Activated CD4-positive, alpha-beta T cell treated with anti-CD3 and anti-CD28 coated beads, Interleukin-2, amount 50 U/mL, for 1 hour (primary cell): ENCODE measurements at places on chromosomes 1 and 21.

DNA sequence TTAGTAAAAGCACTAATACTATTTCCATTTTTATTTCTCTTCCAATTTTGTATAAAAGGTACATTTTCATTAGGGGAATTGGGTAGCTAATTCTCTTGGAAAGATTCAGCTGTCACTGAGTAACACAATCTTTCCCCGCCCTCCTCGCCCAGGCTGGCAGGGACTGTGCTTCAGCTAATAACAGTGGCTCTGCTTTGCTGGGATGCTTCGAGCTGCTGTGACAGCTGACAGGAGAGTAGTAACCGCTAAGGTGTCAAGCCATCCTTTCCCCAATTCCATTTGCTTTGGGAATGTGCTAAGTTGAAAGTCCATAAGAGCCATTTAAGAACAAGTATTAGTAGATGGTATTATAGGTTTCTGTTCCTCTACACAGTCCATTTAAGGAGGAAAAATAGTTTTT is 106.7 kb upstream of the NRIP1 start:
- no peak for DNase-seq

- DNase-seq, result no peak
Observed at GRCh38 chr1:162136760-162137159, 67.3 kb downstream of the NOS1AP start.

DNA sequence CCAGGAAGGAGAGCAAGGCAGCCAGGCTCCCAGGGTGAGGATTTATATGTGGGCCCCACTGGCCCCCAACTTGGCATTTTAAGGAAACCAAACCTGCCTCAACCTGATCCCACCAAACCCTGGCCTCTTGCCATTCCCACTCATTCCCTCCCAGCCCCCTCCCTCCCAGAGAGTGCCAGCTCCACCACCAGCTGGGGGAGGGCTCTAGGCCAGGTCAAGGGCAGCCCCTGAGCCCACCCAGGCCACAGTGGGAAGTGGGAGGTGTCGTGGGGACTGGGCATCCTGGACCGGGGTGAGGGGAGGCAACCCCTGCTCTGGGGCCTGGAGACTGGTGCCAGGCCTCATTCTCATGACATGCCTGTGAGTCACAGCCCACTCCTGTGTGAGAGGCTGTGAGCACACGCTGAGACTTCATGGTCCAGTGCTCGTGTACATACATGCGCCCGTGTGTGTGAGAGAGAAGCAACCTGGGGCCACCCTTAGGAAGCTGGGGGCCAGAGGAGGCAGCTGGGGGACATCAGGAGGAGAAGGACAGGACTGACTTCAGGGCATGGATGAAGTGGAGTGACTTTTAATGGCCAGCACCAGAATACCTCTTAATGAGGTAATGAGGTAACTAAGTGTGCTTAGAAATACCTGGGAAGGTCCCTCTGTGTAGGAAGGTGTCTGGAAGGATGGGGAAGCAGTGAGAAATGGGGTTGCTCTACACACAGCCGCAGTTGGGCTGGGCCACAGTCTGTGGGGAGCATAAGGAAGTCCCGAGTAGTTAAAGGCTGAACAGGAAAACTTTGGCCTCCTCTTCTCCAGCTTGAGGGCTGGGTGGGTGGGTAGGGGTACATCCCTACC is at the start of gene S100A2:
S100A2 (minus strand) TSS at position 316 of the 846 bp plus-strand sequence. CDS start 1,967 bp downstream, outside the sequence.
- peak; percentile 23 for DNase-seq

GRCh38 chr1:89779151-89779940 is 41.5 kb upstream of the LRRC8D start:
- DNase-seq, result no peak

- DNase-seq, result no peak
Observed at GRCh38 chr1:20361401-20361800, 70.7 kb downstream of the VWA5B1 start.

- no peak for DNase-seq
Observed at GRCh38 chr1:181905944-181906597, 155.4 kb downstream of the ZNF648 start.

DNA sequence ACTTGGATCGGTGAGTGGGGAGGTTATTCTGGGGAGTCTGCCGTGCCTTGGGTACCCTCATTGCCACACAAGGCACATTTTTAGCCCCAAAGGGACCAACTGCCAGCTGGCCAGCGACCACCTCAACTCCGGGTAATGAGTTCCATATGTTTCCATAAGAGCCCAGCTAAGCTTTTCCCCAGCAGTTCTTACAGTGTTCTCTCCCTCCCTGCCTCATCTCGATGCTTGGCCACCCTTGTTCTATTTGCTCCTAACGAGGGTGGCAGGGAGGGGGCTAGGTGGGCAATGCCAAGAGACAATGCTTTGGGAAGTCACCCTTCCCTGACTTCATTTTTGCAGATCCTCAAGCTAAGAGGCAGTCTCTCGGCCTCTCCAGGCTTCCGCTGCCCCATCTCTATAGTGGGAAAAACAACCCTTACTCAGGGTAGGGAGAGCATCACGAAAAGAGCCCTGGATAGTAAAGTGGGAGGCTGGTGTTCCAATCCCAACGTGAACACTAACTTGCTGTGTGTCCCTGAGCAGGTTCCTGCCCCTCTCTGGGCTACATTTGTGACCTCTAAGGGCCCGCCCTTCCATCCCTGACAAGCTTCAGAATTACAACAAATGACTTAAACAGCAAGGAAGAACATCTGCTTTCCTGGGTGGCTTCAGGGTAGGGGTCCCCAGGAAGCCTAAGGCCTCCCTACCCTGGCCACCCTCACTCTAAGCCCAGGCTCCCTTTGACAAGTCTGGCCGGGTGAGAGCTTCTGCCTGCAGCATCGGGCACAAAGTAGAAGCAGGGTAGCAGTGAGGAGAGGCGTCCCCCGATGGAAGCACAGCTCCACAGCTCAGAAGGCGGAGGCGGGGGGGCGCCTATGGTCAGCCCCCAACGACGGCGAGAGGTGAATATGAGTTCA is 5.8 kb downstream of the ID3 start:
- DNase-seq, result no peak

DNA sequence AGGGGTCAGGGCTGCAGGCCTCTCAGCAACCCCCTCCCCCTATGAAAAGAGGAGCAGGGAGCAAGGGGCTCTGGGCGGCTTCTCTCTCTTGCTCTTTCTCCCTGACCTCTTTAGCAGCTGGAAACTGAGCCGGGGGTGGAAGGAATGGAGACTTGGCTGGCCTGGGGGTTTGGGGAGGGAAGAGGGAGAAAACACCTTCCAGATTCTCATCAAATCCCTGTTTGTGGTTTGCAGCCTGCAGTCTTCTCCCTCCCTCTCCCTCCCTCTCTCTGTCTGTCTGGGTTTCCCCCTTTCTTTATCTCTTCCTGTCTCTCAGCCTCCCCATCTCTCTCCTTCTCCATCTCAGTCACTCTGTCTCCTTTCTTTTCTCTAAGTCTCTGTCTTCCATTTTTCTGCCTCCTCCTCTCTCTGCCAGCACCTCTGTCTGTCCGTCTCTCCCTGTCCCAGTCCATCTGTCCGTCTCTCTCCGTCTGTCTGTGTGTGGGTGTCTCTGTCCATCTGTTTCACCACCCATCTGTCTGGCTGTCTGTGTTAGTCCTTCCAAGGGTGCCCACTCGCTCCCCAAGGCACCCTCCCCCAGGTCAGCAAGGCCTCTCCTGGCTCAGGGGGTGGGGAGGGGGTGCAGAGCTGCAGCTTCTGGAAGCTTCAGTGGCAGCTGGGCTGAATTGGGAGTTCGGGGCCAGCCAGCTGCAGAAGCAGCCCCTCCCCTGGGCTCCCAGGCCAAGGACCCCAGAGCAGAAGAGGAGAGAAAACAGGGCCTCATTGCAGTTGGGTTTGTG is 6.2 kb downstream of the AHDC1 start:
- no peak for DNase-seq

DNA sequence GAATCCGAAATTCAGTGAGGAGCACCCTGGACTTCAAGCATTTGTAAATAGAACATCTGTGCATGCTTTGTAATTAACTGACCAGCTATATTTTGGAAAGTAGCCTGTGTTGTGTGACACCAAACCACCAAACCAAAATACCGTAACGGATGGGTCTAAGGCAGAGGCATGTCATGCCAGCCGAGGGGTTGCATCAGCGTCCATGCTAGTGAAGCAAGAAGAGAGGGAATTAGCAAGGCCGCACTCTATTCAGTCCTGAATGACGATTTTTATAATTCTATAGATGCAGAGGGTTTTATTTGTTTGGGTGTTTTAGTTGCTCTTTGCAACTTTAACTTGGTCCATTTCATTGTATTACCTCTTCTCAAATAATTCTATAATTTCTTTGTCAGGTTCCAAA is 116.8 kb upstream of the SMYD2 start:
- no peak for DNase-seq

DNA sequence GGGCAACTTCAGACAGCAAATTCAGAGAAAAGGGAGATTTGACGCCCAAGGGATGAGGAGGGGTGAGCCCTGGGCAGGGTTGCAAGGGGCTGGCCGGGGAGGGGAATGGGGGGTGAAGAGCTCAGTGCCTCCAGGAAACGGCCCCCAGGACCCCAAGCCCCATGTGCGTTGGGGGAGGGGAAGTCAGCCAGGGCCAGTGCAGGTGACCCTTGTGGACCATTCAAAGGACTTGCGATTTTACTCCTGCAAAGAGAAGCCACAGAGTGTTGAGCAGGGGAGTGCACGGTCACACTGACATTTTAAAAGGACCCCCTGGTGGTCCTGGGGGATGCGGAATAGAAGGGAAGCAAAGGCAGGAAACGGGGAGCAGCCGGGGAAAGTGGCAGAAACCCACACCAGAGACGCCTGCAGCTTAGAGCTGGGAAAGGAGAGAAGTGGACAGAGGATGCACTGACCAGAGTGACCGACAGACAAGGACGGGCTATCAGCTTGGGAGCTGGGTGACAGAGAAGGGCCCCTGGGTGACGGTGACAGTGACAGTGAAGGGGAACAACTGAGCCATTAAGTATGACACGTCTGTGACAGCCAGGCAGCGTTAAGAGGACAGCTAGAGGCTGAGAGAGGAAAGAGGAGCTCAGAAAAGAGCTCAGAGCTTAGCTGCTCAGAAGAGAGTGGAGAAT is 54.0 kb upstream of the TMEM51 start:
- no peak for DNase-seq

- no peak for DNase-seq
Observed at GRCh38 chr1:40976952-40977690, 2.4 kb upstream of the CTPS1 start.

DNA sequence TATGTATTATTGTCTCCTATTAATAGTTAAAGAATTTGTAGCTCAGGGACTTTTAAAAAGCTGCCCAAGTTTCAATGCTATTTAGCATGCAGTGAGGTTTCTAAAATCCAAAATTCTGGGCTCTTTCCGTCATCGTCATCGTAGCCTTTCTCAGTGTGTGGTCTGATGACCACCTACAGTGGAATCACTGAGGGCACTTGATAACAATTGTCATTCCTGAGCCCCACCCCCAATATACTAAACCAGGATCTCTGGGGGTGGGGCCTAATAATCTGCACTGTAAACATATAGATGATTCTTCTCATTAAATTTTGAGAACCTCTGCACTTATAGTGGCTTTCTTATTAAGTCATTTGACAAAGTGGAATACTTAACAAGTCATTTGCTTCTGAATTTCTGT is 674.8 kb downstream of the PLPP3 start:
- DNase-seq, result no peak

GRCh38 chr1:12435639-12436344 is 182.2 kb downstream of the DHRS3 start:
- no peak for DNase-seq

GRCh38 chr21:25709684-25710265 is 24.9 kb downstream of the ATP5PF start:
- DNase-seq, result no peak

GRCh38 chr21:41349619-41350390 is 12.0 kb upstream of the MX2 start:
- DNase-seq, result no peak

- peak; percentile 6 for DNase-seq
Observed at GRCh38 chr1:200535605-200536004, 84.9 kb downstream of the KIF14 start.
